ENCODE measurements at places on chromosomes 7 and 10.
A peak's percentile ranks its signal among the peaks of the same experiment; 100 is the strongest.

DNA sequence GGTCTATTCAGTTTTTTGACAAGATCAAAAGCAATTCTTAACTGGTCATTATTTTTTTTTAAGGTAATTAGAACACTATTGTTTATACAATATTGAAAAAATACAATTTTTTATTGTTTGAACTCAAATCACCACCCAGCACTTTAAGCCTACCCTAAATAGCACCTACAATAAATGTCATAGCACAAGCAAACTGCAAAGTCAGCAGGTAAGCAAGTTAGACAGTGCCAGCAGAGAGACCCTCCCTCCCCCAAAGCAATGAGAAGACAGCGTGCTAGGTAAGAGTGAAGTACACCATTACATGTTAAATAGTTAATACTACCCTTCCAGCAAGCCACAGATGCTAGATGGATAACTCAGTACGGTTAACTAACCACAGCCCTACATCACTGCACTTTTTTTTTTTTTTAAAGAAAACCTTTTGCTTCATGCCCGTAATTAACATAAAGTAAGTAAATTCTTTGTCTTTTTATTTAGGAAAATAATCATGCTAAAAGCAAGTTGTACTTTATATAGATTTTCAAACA is 120.0 kb downstream of the UBE2H start:
- no peak for DNase-seq

GRCh38 chr7:8881916-8882315 is 448.5 kb downstream of the NXPH1 start:
- no peak for DNase-seq

DNA sequence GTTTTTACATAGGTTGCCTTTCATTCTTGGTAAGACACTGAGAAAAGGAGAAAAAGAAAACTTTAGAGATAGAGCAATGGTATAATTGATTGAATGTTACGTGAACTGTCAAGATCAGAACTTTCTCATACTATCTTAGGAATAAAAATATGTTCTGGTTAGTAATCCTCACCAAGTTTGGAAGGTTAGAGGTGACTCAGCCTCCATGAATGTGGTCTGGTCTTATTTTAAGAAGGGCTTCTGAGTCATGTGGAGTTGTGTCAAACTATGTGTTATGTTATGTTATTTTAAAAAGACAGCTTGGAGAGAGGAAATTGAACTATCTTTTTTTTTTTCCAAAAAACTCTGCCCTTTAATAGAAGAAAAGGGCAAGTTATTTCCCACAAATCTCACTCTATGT is 458.6 kb upstream of the KLF6 start:
- no peak for DNase-seq

DNA sequence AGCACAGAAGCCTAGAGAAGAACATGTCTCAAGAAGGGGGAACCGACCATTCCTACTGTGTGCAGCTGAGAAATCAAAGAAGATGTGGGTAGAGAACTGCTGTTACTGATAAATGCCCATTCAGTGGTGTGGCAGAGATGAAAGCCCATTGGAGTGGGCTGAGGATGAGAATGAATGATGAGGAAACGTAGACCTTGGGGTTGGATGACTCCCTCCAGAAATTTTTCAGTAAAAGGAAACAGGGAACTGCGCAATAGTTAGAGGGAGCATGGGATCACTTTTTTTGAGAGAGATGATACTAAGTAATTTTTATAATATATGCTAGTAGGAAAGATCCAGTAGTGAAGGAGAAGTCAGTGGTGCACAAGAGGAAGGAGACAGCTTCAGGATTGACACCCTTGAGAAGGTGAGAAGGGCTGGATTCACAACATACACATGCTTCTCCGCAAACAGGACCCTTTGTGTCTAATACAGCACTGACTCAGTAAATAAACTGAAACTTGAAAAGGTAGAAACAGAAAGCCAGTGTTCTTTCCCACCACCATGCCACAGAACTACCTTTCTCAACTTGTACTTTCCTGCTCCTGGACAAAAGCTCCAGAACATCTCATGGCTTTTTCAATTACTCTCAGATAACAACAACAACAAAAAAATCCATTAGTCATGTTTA is 104.7 kb upstream of the IL6 start:
- no peak for DNase-seq

DNA sequence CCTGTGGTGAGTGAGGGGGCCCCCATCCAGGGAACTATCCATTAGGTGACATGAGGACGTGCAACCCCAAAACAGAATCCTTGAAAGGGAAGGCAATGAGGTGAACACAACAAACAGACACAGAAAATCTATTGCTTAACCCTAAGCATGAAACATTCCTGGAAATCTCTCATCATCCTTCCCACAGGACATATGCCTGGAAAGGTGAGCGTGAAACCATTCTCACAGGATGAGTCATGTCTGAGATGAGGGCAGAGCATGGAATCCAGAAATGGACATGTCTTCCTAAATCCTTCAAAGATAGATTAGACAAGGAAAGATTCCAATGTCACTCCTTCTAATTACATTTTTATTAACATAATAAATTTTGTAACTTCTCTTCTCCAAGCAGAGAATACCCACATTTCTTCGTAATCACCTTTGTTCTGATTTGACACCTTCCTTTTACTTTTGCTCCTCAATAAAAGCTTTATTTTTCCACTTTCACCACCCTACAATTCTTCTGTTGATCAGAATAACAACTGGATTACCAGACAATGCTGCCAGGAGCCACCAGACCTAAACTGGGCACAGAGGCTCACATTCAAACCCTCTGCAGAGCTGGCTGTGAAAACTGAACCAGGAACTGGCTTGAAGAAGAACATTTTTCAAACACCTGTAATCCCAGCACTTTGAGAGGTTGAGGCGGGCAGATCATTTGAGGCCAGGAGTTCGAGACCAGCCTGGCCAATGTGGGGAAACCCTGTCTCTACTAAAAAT is 67.2 kb downstream of the COBL start:
- DNase-seq, result no peak

DNA sequence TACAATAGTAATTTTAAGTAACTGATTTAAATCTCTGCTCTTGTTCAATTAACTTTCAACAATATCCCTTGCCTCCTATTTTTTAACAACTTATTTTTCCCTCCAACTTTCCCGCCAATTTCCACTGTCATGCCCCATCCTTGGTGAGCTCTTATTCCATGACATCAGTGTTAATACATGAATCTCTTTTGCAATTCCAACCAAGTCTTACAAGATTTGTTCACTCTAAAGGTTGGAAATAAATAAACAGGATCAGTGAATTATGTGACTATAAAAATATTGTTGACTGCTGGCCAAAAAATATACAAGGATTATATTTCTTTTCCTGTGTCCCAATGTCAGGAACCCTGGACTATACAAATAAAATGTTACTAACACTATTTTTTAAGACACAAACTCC is 21.0 kb upstream of the AGMO start:
- DNase-seq, result no peak

GRCh38 chr7:57868771-57869483 is 418.9 kb downstream of the ZNF716 start:
- DNase-seq, result peak; percentile 46

DNA sequence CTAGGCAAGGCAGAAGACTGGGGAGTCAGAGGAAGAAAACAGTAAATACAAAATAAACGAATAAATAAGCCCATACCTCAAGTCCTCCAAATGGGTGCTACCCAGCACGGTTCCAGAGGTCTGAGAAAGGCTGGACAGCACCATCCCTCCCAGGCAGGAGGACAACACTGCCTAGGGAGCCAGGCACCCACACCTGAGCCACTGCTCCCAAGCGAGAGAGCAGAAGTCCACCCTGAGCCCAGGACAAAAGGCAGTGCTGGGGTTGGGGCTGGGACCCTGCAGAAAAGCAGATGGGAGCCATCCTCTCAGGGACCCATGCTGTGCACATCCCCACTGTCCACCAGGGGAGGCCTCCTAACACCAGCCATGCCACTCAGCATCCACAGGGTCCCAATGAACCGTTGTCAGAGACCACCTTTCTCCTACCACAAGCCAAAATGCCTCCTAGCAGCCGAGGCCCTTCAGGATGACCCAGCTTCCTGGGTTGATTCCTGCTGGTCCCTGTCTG is 16.2 kb downstream of the GFRA1 start:
- DNase-seq, result no peak

Data from NCI-H1417 (cell line).